ENCODE measurements at places on chromosomes 11 and 22.

DNA sequence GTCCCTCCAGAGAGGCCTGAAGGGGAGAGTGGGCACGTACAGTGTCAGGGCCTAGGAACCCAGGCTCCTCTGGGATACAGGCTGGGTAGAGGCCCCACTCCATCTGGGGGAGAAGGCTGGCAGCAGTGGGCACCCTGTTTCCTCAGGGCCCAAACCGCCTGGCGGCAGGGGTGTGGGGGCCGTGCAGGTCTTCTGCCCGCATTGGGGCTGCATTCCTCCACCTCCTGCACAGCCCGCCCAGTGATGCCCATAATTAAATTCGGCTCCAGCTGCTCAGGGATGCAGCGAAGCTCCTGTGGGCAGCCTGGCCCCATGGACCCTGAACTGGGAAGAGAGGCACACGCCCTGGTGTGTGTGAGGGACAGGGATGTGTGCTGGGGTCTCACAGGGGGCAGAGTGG, 35.4 kb downstream of the KCNQ1OT1 start:
- DNase-seq, result no peak

DNA sequence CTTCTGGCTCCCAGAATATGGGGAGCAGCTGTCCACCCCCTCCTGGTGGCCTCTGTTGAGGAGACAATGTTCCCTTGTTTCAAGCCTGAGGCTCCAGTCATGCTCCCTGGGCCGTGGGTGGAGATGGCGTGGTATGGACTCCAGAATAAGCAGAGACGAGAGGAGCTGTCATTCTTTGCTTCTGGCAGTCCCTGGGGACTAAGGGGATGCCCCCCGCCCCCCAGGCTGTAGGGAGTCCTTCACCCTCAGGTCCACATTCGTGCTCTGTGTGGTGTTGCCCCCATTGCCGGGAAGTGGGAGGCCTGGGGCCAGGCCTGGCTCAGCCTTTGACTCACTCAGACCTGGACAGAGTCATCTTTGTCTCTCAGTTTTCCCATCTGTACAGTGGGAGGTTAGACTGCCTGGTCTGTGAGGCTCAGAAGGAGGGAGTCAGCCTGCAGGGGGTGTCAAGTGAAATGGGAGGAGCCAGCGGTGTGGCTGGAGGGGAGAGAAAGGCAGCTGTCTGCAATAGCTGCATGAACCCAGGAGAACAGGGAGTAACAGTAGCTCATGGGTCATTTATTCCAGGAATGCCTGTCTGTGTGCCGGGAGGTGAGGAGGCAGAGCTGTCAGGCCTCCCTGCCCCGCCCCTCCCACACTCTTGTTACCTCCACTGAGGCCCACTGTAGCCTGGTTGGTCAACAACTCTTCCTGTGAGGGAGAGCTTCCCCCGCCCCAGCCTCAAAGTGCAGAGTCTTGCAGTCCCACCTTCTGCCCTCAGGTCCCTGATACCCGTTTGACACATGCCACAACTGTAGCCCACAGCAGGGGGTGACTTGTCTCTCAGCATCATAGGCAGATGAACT, 6.3 kb downstream of the ARHGEF17 start:
- DNase-seq, result no peak

DNA sequence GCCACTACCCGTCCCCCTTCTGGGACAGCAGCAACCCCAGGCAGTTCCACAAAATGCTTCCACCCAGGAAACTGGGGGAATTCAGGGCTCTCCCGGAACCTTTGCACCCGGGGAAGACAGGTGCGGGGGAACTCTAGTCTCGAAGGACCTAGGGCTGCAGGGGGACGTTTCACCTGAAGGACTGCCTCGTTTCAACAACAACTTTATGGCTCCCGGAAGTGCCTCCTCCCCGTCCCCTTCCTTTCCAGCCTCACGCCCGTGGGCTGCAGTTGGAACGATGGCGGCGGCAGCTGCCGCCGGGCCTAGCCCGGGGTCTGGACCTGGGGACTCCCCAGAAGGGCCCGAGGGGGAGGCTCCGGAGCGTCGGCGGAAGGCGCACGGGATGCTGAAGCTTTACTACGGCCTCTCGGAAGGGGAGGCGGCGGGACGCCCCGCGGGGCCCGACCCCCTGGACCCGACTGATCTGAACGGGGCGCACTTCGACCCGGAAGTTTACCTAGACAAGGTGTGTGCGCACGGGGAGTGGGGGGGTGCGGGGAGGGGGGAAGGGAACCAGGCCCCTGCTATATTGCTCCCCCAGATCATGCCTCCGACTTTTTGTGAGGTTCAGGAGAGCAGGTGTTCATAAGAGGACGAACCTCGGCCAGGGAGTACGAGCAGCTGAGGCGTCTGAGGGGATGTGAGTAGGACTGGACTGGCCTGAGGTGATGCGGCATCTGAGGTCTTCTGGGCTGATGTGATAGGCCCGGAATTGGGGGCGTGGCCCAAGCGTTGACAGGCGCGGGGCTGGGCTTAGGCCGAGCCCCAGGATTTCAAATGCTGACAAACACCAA, at the start of gene VPS51:
Gene VPS51 (plus strand): TSS at position 241 of the 833 bp plus-strand sequence. CDS start 37 bp downstream, at position 278.
- DNase-seq, result peak; percentile 96

DNA sequence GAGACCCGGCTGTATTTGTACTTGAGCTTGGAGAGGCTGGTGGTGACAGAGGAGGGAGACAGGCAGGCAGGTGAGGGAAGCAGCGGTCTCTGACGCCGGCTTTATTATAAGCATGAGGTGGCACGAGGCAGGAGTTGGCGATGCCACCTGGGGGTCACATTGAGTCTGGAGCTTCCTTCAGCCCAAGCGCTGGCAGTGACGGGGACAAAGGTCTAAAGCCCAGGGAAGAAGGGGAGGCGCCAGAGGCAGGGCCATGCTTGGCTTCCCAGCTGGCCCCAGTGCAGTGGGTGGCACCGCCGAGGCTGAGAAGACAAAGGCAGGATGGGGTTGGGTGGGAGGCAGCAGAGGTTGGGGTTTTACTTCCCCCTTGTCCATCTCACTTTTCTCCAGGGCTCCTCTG, 4.5 kb downstream of the FXYD2 start:
- DNase-seq, result no peak

DNA sequence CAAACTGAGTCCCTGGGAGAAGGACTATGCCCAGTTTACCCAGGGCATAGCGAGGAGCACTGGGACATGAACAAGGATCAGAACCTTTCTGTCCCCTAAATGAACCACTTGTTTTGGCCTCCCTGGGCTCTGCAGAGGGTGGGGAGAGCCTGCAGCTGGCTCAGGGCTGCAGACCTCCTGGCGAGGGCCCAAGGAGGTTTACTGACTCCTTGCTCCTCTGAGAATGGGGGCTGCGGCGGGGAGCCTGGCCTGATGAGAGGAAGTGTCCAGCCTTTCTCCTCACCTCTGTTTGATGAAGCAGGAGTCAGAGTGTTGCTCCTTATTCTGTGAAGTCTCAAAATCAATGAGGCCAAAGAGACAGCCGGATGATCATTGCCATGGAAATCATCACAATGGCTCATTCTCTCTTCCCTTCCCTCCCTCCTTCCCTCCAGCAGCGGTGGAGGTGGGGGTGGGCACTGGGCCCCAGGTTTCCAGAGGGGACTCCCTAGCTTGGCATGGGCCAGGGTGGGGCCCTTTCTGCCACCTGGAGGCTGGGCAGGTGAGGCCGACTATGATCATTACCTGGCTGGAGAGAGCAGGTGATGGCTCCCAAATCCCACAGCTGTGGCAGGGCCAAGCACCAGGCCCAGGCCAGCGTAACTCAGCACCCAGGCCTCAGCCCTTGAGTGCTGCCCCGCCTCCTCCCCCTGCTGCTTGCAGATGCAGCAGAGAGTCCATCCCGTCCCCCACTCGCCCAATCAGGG, 169.7 kb downstream of the CEP164 start:
- no peak for DNase-seq

- no peak for DNase-seq
These were observed 43.6 kb downstream of the SYN3 start for GRCh38 chr22:33014621-33015020.

DNA sequence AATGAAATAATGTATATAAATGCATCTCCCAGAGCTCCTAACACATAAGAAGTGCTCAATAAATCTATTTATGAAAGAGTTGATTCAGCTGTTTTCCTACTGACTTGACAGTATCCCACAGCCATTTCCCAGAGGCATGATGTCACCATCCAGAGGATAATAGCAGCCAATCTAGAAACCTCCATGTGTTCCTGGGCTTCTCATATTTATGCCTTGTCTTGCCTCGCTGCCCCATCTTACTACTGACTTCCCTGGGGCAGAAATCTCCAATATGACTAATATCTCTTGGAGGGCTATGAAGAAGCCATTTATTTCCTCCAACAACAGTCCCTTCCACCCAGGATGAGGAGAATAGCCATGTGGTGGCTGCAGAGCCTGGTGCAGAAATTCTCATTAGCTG, 115.4 kb upstream of the NAV2 start:
- DNase-seq, result peak; percentile 28

All from lung (tissue), 17 donors.